Stimulated activated CD8-positive, alpha-beta memory T cell treated with anti-CD3 and anti-CD28 coated beads, Interleukin-4, amount 100 ng/mL, for 4 hours (primary cell): ENCODE measurements at places on chromosomes 2 and 18.

DNA sequence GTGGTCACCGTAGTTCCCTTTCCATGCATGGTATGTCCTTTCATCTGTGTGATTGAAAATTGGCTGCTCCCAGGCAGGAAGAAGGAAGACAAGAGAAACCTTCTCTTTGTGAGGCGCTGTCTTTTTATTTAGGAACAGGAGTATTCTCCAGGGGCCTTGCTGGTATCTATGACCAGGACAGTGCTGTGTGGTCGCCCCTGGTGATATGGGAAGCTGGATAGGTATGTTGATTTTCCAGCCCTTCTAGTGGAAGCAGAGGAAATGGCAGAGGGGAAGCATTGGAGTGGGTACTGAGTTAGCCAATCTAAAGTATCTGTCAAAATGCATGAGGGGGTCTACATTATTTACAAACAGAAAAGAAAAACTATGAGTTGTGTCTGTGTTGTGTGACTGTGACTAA, 226.6 kb downstream of the MTX2 start:
- no peak for DNase-seq

DNA sequence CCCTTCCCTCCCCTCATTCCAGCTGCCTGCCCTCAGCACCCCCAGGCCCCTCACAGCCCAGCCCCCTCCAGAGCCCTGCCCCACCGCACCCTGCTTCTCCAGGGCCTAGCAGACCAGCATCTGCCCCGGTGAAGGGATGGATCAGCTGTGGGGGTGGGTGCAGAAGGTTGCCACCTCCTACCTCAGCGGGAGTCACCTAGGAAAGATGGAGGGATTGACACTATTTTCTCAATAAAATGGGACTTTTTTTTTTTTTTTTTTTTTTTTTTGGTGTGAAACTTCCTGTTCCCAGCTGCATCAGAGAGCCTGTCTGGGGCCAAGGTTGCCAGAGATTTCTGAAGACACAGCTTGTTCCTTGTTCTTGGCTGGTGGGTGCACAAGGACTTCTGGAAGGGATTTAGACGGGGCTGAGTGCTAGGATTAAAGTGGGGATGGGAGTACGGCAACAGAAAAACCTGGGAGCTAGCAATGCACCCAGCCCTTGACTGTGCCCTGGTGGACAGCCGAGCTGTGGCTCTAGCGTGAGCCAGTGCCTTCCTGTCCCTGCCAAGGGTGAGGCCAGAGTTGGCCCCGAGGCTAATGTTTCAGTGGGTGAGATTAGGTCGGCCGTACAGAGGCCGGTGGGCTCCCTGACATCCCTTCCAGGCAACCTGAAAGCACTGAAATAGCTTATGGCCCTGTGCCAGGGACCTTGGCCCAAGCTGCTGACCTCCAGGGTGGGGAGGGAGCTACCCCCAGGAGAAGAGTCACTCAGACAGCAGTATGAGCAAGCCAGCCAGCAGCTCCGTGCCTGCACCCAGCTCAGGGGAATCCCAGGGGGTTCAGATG, 4.6 kb downstream of the B3GNT7 start:
- DNase-seq, result no peak

DNA sequence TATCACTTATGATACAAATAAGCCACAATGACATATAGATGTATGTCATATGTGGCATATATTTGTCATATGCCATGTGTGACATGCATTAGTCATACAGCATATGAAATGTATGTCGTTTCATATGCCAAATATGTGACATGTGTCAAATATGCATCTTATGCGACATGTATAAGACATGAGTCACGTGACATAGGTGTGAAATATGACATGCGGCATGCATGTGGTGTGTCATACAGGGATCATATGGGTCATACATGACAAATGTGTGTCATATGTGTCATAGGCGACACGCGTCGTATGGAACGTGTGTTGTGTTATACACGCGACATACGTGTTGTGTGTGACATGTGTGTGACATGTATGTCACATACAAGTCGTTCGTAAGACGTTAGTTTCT, 2154.0 kb upstream of the PIK3C3 start:
- DNase-seq, result no peak

DNA sequence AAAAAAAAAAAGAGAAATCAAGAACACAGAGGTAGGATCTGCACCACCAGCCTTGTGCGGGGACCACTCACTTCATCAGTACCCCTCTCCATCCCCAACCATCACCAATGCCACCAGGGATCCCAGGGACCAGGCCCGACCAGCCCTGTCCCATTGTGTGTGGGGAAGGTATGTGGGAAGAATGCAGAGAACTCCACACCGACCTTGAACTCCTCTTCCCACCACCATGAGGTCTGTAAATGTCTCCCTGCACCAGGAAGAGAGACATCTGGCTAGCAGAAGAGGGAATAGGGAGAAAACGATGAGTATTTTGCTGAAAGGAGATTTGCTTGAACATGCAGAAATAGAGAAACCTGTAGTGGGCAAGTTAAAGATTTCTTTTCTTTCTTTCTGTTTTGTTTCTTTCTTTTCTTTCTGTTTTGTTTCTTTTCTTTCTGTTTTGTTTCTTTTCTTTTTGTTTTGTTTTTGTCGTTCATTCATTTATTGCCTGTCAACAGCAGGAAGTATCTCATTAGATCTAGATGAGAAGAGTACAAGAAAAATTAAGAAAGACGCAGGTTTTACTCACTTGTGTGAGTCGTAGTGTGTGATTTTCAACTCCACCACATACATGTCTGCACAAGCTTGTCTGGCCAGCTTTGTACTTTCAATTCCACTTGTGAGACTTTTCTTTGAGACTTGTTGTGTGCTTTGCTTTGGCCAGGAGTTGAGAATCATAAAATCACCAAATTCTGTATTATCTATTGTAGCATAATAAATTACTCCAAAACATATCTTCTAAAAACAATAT, 179.8 kb upstream of the HAAO start:
- DNase-seq, result no peak

DNA sequence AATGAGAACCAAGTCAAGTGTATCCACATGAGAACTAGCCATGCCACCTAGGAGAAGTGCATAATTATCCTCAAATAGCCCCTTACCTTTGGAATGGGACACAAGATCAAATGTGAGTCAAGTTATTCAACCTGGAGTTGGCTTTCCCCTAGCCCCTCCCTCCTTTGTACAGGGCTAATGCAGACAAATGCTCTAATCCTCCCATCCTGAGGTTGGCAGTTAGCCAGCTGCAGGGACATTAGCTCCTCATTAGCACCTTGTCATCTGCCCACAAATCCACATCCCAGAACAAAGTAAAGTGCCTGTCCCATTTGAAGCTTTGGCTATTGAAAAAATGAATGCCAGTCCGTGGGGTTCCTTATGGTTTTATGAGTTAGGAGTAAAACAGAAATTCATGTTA, 294.1 kb upstream of the FANCL start:
- DNase-seq, result no peak

GRCh38 chr2:237898057-237898414, 38.6 kb downstream of the RAMP1 start:
- DNase-seq, result no peak

GRCh38 chr2:182920631-182921056, 54.2 kb upstream of the FRZB start:
- no peak for DNase-seq

GRCh38 chr2:235390108-235390815, 103.6 kb upstream of the AGAP1 start:
- DNase-seq, result no peak

- no peak for DNase-seq
Observed at GRCh38 chr2:203394519-203395227, 66.5 kb downstream of the ABI2 start.

DNA sequence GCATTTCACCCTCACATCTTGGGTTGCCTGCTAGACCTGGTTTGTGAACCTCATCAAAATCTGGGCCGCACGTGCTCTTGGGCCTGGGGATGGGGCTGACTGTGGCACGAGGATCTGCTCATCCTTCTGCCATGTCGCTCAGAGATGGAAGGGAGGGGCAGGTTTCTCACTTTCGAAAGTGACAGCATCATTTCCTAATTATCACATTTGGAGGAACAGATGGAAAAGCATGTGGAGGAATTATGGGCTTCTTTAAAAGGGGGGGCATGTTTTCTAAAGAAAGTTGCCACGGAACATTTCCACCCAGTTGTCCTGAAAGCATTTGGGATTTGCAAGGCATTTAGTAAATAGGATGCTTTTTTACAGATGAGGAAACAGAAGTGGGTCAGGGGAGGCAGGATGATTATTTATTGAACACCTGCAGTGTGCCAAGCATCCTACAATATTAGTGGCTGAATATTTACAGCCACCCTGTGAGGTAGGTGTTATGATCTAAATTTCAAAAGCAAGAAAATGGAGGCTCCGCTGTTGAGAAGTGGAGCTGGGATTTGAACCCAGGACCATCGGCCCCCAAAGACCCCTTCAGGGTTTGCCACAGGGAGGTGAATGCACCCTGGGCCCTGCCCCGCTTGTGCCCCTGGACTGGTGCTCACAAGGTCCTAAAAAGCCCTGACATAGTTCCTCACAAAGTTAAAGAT, 104.2 kb upstream of the MYCN start:
- DNase-seq, result no peak

DNA sequence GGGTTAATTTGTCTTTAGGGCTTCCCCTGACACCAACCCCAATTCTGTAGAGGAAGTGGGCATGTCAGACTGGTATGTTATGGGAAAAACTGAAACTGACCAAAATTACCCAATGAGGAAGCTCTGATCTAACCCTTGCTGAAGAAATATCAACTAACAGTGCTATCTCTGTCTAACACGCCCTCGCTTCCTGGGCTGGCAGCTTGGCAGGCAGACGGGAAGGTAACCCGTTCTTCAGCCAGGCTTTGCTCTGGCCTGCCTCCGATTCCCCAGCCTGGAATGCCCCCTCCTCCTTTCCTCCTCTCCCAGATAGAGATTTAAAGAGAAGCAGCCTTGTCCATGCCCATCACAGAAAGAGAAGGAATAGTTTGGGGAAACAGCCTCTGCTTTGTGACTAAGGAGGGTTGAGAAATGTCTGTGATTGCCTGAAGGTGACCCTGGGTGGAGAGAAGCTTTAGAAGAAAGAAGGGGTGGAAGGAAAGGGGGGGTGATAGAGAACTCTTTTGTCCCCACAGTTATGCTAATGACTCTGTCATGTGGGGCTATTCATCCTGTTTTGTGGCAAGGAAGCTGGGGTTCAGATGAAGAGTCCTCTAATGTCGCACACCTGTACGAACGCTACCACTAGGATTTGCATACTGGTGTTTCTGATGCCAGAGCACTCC, 15.4 kb downstream of the HK2 start:
- DNase-seq, result no peak

- no peak for DNase-seq
Observed at GRCh38 chr2:29123617-29124349, 8.6 kb downstream of the CLIP4 start.

- no peak for DNase-seq
Observed at GRCh38 chr2:54081574-54081973, 33.8 kb upstream of the ACYP2 start.

DNA sequence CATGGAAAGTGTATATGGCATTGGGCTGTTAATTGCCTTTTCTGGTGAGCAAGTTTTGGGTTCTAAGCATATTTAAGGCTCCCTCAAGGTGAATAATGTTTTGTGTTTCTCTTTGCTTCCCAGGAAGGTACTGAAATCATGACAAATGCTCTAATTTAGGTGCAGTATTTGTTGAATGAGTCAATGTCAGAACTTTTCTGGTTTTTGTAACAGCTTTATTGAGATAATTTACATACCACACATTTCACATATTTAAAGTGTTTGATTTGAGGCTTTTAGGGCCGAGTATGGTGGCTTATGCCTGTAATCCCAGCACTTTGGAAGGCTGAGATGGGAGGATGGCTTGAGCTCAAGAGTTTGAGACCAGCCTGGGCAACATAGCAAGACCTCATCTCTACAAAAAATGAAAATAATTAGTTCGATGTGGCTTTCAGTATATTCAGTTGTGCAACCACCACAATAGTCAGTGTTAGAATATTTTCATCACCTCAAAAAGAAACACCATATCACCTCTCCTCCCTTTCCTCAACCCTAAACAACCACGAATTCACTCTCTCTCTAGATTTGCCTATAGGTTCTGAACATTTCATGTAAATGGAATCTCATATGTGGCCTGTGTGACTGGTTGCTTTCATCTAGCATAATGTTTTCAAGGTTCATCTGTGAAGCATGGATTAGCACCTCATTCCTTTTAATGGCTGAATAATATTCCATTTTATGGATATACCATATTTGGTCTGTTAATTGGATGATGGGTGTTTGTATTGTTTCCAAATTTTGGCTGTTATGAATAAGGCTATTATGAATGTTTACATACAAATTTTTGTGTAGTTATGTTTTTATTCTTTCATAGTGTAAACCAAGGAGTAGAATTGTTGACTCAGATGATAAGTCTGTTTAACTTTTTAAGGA, 54.9 kb downstream of the MGAT5 start:
- DNase-seq, result no peak

DNA sequence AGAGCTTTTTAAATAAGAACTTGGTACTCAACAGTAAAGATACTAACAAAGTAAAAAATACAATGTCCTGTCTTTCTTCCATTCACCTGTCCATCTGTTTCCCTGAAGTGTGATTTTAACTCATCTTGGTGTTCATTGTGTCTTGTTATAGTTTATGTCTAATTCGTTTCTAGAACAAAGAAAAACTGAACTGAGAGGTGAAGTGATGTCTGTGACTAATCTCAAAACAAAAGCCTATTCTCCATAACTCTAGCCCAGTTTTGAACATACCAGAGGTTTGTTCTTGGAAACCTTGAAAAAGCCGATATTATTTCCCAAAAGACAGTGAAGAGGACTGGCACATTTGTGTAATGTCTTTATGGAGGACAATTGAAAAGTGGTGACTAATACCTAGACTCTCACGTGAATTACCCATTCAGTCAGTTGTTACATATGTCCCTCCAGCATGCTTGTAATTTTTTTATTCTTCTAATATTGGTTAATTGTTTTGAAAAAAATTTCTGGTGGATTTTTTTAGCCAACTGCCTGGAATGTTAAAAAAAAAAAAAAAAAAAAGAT, 725.8 kb downstream of the SATB2 start:
- DNase-seq, result no peak

DNA sequence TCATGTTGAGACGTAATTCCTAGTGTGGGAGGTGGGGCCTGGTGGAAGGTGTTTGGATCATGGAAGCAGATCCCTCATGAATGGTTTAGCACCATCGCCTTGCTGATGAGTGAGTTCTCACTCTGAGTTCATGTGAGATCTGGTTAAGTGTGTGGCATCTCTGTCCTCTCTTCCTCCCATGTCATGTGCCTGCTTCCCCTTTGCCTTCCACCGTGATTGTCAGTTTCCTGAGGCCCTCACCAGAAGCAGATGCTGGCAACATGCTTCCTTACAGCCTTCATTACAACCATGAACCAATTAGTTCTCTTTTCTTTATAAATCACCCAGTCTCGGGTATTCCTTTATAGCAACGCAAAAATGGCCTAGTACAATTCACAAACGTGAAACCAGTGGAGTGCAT, 14.6 kb upstream of the MCM6 start:
- no peak for DNase-seq

DNA sequence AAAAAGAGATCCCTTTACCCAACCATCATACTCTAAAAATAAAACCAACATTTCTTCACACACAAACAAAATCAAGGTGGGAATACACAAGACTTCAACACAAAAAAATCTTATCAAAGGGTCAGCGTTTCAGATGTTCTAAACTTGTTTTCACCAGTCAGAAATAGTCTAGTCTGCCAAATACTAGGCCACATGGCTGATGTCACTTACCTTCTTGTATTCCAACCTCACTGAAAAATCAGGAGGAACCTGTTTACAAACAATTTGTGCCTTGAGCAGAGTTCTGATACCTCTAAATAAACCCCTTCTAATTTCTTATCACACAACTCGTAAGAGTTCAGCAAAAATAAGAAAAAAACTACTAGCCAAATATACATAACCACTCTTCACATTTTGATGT, 20.1 kb downstream of the FEZ2 start:
- no peak for DNase-seq

- no peak for DNase-seq
Observed at GRCh38 chr18:3513481-3513880, 63.5 kb downstream of the TGIF1 start.

- DNase-seq, result no peak
Observed at GRCh38 chr2:147275943-147276342, 568.9 kb upstream of the ACVR2A start.
